ENCODE measurements at places on chromosomes 3 and 15.

DNA sequence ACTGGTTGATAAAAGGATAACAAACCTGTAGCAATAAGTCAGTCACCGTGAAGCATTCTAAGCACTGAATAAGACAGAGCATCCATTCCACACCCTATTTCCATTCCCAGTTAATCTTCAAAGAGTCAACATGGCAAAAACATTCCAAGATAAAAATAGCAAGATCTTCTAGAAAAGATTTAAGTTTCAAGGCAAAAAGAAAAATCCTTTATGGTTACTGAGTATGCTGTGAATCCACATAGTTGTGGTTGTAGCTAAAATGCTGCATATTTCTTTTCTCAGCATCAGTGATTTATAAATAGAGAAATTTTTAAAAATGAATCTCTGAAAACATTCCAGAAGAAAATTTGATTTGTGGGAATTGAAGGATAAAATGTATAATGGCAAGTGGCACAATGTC is 21.1 kb downstream of the GAP43 start:
- no peak for DNase-seq

DNA sequence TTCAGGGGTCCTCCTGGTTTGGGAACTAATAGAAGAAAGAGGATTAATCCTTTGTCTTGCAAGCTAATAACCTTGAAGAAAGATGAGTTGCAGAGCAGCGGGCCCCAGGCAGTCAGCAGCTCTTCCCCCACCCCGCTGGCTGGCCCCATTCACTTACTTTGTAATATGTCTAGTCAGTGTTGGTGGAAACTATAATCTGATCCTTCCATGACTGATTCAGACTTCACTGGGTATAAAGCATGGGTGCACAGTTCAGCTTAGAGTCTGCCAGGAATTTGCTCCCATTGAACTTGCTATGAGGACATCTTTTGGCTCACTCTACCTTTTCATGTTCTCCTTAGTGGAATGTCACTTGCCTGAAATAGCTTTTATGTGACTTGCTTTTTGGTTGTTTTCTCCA is 117.7 kb downstream of the CCNL1 start:
- no peak for DNase-seq

DNA sequence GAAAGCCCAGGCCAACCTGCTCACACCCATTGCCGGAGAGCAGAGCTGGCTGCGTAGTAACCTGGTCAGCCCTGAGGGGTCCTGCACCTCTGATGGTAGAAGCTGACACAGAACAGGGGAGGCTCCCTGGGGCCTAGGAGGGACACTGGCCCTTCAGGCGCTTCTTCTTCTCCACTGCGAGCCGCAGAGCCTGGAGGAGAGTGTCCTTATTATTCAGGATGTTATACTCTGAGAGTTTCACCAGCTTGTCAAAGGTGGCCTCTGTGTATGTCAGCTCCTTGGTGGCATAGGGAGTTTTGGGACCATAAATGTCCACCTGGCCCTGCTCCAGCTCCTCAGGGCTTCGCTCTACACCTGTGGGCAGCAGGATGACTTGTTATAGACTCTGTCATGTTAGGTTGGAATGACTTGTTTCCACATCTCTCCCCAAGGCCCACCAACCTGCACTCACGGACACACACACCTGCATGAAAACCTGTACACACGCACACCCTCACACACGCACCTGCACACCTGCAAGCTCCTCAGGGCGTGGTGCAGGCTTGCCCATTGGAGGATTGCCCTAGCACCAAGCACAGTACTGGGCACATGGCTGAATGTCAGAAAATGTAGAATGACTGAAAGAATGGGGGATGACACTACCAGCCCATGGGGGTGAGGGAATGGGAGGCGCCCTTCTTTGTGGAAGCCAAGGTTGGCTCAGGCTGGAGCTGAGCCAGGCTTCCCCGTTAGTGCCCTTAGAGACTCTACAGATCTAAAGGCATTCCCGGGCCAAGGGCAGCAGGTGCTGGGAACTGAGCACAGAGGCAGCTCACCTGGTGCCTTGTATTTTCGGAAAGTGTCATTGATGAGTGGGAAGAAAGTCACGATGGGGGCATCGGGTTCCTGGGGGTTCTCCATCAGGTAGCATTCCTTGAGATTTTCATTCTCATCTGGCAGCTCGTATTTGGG is 11.5 kb upstream of the EHD4 start:
- no peak for DNase-seq

- DNase-seq = no peak
Observed at GRCh38 chr3:33597257-33597689, 120.8 kb downstream of the CLASP2 start.

GRCh38 chr3:123651449-123652341 is 66.8 kb upstream of the HACD2 start:
- no peak for DNase-seq

GRCh38 chr3:184156522-184156955 is 1.4 kb downstream of the DVL3 start:
- no peak for DNase-seq

DNA sequence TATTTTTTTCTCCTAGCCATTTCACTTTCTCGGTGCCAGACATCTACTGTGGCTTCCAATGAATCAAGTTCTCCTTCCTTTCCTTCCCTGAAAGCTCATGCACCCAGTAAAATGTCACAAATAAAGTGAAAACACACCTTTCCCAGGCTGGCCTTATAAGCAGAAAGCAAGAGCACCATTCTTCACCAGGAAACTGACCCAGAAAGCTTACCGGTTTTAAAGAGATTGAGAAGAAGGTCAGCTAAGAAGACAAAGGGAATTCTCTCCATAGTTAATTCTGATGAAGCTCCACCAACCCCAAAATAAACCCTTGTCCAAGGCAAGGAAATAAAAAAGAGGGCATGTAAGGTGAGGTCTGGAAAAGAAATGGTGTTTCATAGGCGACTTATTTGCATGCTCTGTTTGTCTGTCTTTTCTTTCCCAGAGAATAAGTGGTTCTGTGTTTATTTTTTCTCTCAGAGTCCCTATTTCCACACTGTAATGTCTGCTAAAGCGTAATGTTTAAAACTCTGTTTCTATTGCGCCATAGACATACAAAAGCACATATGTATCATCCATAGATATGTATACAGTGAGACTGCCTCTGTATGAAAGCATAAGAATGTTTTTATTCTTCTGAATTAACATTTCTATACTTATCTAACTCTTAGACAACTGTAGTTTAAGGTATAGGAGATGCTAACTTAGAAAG is 2.8 kb downstream of the LSAMP start:
- no peak for DNase-seq

- DNase-seq = no peak
Observed at GRCh38 chr15:90497376-90497775, 32.3 kb upstream of the CRTC3 start.

DNA sequence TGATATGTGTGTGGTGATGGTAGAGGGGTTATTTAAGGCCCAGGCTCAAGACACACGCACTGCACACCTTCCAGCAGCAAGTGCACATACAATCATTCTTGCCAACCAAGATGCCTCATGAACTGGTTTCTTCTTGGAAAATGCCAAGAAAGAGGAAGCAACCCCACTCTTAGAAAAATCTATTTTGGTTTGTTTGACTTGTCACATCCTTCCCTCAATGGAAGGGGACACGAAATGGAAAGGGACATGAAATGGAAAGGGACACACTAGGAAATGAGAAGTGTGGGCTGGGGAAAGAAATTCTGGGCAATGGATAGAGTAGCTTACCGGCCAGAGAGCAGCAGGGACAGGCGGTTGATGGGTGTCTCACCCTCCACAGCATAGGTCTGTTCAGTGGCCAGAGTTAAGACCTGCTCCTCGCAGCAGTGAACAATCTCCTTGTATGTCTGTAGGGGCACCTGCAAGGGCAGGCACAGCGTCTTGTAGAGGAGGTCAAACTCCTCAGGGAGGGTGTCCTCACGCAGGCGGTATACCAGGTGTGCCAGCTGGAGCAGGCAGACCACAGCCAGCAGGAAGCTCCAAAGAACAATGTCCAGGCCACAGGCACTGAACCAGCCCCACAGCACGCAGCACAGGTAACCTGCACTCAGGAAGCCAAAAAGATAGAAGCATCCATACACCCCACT is 640 bp downstream of the POPDC2 start:
- no peak for DNase-seq
